HS-27A (cell line): ENCODE measurements at places on chromosomes 3 and 15.

- no peak for DNase-seq
Measured at GRCh38 chr3:22007368-22007767, 256.4 kb upstream of the ZNF385D start.

DNA sequence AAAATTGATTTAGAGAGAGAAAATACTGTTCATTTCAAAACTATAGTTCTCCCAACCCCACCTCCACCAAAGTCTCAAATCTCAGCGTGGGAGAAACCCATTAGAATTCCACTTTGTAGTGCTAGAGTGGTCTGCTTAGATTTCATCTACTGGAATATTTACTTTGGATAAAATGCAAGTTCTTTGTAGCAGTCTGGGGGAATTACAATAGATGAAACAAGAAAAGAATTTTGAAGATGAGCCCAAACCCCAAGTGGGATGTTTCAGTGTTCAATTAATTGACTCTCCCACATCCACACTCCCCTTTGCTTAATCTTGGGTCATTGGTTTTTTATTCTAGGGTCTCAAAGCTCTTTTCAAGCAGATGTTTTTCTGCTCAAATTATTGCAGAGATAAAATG lies 97.8 kb downstream of the RPL22L1 start:
- DNase-seq, result no peak

- no peak for DNase-seq
Measured at GRCh38 chr3:46667061-46667621, 26.3 kb downstream of the ALS2CL start.

- DNase-seq, result no peak
Measured at GRCh38 chr3:10770547-10770946, 45.5 kb upstream of the SLC6A11 start.

GRCh38 chr3:42438193-42438592 lies 27.8 kb upstream of the LYZL4 start:
- DNase-seq, result no peak
